ENCODE measurements at places on chromosomes 5 and 9. TPM values are rescaled to one million over a fixed set of nuclear protein-coding genes. Genes with fewer than 3 reads are reported as not detected.

Gene ANGPTL2
- not detected for total RNA-seq

Gene TENT4A
- total RNA-seq = 25.6 TPM

Gene TTC1
- 100 TPM for total RNA-seq

Gene SPATA31A3
- total RNA-seq = not detected

All from MCF 10A (cell line).